ENCODE measurements at places on chromosomes 11 and 22.

DNA sequence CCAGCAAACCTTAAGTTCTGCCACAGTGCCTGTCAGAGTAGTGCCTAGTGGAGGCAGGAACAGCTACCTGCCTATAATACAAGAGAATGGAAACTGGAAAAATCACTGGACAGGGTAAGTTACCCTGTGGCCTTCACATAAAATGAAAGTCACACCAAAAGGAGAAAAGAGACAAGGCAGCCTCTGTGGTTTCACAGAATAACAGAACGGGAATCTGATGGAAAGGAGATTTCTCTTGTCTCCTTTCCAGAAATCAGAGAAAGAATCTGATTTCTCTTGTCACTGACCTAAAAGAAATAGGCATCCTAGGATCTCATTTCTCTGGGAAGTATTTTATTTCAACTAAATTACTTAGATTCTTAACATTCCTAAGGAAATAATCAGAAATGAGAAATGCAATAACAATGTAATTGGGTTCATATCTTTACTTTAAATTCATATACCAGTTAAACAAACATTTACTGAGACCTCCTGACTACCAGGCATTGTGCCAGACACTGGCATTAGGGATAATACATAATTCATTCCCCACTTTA, 41.6 kb downstream of the PRCP start:
- DNase-seq = no peak

DNA sequence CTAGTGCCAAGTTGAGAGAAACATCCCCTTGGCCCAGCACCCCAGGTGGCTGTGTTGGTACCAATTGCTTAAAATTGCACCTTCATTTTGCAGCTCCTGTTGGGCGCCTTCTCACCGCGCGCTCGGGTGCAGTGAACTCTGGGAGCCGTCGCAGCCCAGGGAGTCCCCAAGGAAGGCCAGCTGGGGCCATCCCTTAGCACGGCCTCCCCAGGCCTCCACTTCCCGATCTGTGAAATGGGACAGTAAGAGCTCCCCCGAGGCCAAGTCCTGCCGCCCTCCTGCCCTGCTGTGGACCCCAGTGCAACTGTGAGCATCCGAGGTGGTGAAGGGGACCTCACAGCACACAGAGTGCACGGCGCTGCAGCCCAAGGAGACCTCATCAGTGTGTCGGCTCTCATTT, 1234.1 kb downstream of the BRD1 start:
- no peak for DNase-seq

DNA sequence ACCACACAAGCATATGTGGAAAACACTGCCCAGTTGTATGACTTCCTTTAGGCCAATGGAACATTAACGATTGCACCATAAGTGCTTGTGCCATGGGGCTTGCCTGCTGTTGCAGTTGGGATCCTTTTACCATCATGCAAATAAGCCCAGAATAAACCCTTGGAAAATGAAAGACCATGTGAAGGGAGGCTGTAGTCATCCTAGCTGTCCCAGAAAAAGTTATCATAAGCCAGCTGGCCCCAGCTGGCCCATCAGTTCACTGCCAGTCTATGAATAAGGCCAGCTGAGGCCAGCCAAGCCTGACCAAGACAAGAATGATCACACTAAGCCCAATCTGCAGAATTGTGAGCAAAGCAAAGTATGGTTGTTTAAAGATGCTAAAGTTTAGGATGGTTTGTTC, 253.9 kb upstream of the ARHGAP20 start:
- no peak for DNase-seq

DNA sequence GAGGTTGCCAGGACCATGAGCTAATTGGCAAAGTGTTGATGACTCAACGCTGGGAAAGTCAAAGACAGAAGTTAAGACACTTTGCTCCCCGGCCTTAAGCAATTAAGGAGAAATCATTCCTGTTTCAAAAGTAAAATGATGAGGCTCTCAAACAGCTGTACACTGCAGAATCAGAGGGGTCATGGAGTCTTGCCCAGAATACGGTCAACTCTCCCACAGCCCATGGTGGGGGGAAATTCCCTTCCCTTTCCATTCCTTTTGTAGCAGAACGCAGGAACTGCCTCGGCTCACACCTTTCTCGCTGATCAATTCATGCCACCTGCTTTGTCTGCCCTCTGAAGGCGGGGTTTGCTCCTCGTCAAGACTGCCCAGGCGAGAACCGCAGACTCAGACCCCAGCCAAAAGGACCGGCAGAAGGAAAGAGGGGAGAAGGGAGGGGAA, 52.8 kb downstream of the MN1 start:
- DNase-seq = peak; percentile 95
